Thymus (tissue), 14 donors: ENCODE measurements at places on chromosomes 7 and 10.
A peak's percentile ranks its signal among the peaks of the same experiment; 100 is the strongest.

DNA sequence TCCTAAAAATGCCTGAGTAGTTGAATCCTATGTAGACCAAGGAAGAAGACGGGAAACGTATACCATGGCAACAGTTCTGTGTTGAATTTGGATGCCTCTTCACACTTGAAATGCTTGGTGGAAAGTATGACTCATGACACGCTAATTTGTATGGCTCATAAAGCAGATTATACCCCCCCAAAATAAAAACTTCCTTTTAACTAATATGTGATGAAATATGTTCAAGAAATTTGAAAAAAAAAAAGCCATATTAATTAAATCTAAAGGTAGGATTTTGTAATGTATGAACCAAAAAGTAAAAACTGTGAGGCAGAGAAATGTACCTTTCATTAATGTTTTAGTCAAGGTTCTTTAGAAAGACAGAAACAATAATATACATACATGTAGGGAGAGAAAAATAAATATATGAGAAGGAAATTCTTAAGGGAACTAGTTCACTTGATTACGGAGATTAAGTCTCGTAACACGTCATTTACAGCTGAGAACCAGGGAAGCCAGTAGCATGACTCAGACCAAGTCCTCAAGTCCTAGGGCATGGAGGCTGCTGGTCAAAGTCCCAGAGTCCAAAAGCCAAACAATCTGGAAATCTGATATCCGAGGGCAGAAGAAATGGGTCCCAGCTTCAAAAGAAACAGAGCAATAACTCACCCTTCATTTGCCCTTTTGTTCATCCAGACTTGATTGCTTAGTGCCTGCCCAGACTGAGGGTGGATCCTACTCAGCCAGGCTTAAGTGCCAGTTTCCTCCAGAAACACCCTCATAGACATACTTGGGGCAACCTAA, 485.1 kb downstream of the SEMA3D start:
- DNase-seq: no peak

DNA sequence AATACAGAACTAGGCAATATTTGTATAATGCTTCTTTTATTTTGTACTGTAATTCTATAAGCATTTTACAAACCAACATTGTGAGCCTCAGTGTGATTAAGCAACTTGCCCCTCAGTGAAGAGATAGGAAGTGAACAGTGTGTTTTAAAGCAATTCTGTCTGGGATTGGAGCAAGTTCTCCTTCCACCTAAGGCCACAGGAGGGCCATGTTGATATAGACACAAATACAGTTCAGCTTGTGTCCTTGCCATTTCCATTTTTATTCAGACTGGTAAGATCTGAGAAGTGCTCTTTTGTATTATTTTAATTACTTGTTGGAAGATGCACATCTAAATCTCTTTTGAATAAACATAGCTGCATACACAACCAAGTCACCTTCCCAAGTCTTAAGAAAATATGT, 416.3 kb upstream of the COBL start:
- DNase-seq: no peak

GRCh38 chr10:97388152-97388551, 13.0 kb downstream of the RRP12 start:
- no peak for DNase-seq

GRCh38 chr10:86960863-86961434, 2.5 kb downstream of the SNCG start:
- DNase-seq: no peak

GRCh38 chr7:158353606-158354570, 233.7 kb downstream of the PTPRN2 start:
- DNase-seq: no peak

DNA sequence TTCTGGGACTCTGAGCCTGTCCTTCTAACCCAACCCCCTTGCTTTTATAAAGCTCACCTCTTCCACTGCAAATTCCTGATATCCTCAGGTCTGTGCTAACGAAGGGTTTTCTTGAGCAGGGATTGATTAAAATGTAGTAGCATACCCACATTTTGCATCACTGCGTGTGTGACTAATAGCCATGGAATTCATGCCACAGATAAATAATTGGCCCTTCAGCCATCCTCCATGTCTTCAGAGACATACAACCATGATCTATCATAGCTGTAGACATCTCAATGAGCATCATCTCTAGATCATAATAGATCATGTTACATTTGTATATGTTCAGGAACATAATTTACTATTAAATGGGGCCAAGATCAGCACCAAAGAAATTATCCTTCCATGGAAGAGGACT, 990.3 kb downstream of the KCNMA1 start:
- no peak for DNase-seq

- no peak for DNase-seq
Measured at GRCh38 chr10:124644771-124645415, 99.3 kb downstream of the FAM53B start.

GRCh38 chr10:19168584-19168983, 120.0 kb downstream of the MALRD1 start:
- no peak for DNase-seq

GRCh38 chr7:155405399-155406318, 52.3 kb upstream of the EN2 start:
- no peak for DNase-seq

GRCh38 chr7:159130199-159130775, 14.4 kb downstream of the VIPR2 start:
- DNase-seq: no peak

- DNase-seq: no peak
Measured at GRCh38 chr7:105831824-105832535, 44.4 kb downstream of the ATXN7L1 start.

GRCh38 chr10:119784340-119785067, 58.7 kb downstream of the INPP5F start:
- peak; percentile 70 for DNase-seq

DNA sequence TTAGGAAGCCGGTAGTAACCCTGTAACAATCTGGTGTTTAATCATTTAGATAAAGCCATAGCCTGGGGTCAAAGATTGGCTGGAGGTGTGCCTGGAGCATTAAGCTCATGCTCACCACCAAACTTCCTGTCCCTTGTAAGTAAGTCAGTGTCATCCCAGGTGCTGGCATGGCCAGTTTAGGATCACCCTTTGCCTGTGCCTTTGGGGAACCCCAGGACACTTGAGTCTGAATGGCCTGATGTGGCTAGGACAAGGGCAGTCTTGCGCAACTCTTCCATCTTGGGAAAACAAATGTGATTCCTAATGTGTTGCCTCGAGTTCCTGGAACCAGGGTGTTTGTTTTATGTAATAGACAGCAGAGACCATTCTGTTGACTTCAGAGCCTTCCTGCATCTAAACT, 154.8 kb downstream of the GRK5 start:
- no peak for DNase-seq

- DNase-seq: no peak
Measured at GRCh38 chr10:821322-821721, 110.2 kb downstream of the LARP4B start.

DNA sequence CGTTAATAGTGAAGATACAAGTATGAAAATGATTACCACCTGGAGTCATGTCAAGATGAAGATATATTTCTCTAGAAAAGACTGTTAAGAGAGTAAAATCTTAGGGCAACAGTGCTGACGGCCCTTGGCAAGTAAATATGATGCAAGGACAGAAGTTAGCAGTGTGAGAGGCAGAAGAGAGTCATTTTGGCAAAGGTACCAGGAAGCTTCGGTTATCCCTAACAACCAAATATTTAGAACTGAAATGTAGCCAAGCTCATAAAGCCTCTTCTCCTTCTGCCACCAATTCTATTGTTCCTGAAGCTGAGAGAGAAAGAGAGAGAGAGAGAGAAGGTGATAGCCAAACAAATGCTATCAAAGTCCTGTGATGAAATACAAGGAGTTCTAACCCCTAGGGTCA, 109.6 kb downstream of the MACC1 start:
- no peak for DNase-seq

DNA sequence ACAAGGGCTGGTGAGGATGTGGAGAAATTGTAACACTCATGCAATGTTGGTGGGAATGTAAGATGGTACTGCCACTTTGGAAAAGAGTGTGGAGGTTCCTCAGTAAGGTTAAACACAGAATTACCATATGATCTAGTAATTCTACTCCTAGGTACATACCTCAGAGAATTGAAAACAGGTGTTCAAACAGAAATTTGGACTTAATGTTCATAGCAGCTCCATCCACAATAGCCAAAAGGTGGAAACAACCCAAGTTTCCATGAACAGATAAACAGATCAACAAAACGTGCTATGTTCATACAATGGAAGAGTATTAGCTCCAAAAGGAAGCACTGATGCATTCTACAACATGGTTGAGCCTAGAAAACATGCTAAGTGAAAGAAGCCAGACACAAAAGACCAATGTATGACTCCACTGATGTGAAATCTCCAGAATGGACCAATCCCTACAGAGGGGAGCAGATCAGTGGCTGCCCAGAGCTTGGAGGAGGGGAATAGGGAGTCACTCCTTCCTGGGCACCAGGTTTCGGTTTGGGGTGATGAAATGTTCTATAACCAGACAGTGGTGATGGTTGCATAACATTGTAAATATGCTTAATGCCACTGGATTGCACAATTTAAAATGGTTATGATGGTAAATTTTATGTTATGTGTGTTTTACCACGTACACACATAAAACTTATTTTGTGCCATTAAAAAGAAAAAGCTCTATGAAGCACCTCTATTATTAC, 5.7 kb upstream of the WDR86 start:
- no peak for DNase-seq

GRCh38 chr7:144784943-144785342, 50.9 kb downstream of the TPK1 start:
- no peak for DNase-seq

GRCh38 chr10:99365311-99365710, 36.2 kb downstream of the CNNM1 start:
- DNase-seq: no peak

DNA sequence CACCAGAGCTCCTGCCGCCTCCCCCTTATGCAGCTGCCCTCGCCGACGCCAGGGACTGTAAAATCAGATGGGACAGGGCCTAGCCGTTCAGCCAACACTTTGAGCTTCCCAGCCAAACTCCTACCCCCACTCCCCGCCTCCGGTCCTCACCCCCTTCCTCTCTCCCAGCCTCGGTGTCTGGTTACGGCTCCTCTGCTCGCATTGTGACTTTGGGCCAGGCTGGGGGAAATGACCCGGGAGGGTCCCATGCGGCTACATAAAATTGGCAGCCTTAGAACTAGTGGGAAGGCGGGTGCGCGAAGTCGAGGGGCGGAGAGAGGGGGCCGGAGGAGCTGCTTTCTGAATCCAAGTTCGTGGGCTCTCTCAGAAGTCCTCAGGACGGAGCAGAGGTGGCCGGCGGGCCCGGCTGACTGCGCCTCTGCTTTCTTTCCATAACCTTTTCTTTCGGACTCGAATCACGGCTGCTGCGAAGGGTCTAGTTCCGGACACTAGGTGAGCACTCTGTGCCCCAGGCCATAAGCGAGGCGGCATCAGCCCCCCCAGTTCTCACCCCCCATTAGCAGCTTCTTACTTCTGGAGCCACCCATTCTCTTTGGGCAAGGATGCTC, at the start of gene KAZALD1:
Gene KAZALD1, plus strand, starts transcription at position 366 of the 608 bp plus-strand sequence. CDS start 604 bp downstream, outside the sequence.
- DNase-seq: no peak

DNA sequence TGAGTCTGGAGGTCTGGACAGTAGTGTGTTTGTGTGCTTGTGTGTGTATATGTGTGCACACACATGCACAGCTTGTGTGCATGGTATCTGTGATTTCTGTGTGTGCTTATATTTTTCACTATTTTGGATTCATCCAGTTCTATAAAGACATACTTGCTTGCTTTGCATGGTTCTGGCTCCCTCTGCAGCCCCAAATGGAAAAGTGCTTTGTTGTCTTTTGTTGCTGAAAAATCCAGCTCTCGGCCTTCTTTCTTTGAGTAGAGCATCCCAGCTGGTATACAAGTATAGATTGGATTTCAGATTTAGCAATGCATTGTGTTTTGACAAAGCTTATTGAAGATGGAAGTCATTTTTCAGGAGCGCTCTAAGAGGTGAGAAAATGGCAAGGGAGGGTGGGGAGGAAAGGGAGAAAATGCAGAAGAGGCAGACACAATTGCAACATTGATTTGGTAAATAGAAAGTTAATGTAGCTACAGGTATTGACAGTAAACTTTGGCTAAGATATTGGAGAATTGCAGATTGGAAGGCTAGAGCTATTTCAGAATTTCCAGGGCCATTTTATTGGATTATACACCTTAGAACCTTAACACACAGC, 333.9 kb downstream of the AUTS2 start:
- no peak for DNase-seq

- no peak for DNase-seq
Measured at GRCh38 chr10:65769828-65770227, 1156.0 kb upstream of the LRRTM3 start.
